ENCODE measurements at places on chromosomes 1 and 21.

- DNase-seq = no peak
Observed at GRCh38 chr1:202281316-202282024, 60.3 kb downstream of the UBE2T start.

DNA sequence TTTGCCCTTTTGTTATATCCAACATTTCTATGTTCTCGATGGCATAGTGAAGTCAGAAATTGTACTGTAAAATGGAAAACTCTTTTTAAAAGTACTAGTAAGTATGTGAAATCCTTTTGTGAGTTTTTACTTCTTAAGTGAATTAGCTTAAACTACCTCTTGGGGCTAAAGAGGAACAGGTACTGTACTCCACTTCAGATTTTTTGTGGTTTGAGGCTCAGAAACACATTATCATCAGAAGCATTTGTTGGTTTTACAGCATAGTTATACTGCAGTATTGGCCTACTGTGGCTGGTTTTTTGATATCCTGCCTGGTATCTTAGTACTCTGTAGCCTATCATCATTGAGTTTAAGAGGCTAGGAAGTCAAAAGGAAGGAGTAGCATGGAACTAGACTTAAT is 117.2 kb downstream of the NRDC start:
- no peak for DNase-seq

DNA sequence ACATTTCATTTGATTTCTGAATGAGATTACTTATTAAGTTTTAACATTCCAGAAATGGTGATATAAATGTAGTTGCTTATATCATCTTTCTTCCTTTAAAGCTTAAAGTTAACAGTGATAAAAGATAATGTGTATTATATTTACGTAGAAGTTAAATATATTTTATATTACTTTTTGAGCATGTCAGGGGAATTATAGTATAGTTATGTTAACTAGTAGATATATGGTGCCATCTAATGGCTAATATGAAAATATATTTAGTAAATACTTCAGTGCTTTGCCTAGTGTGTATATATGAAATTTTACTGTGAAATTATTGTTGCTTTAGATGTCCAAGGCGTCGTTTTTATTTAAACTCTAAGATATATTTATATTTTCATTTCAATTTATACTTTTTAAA is 51.5 kb downstream of the SYT14 start:
- no peak for DNase-seq

DNA sequence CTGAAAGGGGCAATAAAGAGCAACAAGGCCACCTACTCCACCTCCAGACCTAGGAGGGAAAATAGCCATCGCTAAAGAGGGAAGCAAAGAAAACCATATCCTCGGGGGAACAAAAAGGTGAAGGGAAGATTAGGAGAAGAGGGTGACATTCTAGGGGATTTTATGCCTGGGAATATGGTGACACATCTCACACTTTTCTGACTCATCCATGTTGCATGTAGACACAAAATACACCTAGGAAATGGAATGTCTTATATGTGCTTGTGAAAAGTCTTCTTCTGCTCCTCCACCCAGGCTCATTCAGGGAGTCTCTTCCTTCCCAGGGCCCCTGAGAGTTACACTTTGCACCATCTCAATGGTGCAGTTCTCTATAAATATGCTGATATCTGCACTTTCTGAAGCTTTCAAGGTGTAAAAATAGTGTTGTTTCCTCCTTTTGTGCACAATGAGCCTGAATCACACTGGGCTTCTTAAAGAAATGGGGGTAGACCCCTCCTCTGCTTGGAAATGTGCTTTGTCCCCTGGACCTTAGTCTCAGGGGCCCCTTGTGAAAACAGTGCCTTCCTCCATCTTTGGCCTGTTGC is 195.9 kb downstream of the CYYR1 start:
- no peak for DNase-seq

- no peak for DNase-seq
Observed at GRCh38 chr1:153570874-153571273, 5.2 kb upstream of the S100A2 start.

GRCh38 chr1:41365320-41365633 is 4.0 kb downstream of the FOXO6 start:
- DNase-seq = no peak

GRCh38 chr1:156709031-156709430 is 3.6 kb upstream of the CRABP2 start:
- DNase-seq = no peak

Measured in left forelimb (tissue), 1 donor.